ENCODE measurements at places on chromosomes 1 and 21. TPM values are rescaled to one million over a fixed set of nuclear protein-coding genes. Genes with fewer than 3 reads are reported as not detected.
A peak's percentile ranks its signal among the peaks of the same experiment; 100 is the strongest.

Gene IBA57
- 4.7 TPM for total RNA-seq

- DNase-seq: no peak
- no peaks in the 10 kb centered on the region for H3K36me3 ChIP-seq
- H3K27ac ChIP-seq: no peak overlapping the region
- H3K4me1 ChIP-seq: no peaks in the 10 kb centered on the region
- no peaks in the 10 kb centered on the region for H3K27me3 ChIP-seq
- H3K4me3 ChIP-seq: no peak overlapping the region
Observed at GRCh38 chr1:154765970-154766369, 104.1 kb downstream of the KCNN3 start.

DNA sequence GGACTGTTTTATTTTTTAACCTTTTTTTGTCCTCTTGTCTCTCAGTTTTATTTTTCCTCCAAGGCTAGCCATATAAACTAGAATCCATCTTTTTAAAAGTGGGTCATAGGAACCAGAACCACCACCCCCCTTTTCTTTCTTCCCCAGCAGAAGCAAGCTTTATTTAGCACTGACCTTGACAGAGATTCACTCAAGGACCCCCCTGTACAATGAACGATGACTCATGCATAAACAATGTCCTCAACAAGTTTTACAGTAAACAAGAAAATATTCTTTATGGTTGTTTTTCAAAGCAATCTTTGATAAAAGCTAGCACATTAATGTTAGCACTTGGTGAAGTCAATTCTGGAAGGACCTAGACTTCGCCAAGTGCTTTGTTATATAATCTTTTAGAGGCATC lies 14.1 kb downstream of the PKN2 start:
- DNase-seq: no peak
- H3K27me3 ChIP-seq: no peaks in the 10 kb centered on the region
- H3K36me3 ChIP-seq: no peaks in the 10 kb centered on the region
- peaks cover 42% of the 10 kb centered on the region for H3K4me1 ChIP-seq
- no peak overlapping the region for H3K27ac ChIP-seq

GRCh38 chr1:6958407-6959030 lies 173.3 kb downstream of the CAMTA1 start:
- no peaks in the 10 kb centered on the region for H3K27me3 ChIP-seq
- H3K4me3 ChIP-seq: no peak overlapping the region
- DNase-seq: no peak
- H3K27ac ChIP-seq: no peak overlapping the region

DNA sequence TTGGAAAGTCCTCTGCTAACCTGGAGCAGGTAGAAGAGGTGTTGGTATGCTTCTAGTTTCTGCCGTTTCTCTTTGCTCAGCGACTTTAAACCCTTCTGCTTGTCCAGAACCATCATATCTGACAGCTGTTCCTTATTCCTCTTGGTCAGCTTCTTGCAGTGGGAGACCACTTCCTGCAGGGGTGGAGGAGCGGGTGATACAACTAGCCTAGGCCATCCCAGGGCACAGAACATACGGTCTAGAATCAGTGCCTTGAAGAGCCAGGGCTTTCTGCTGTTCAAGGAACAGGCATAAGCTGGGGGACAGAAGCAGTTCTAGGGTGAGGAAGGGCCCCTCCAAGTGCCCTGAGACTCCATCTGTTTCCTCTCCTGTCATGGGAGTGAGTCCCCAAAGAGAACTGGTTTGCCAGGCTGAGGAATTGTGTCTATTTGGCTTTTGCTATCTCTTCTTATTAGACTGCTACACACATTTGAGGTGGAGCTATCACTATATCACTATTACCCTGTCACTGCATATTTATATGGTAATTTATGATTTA lies 32.5 kb downstream of the IQGAP3 start:
- no peak overlapping the region for H3K4me3 ChIP-seq
- DNase-seq: no peak
- no peaks in the 10 kb centered on the region for H3K4me1 ChIP-seq

DNA sequence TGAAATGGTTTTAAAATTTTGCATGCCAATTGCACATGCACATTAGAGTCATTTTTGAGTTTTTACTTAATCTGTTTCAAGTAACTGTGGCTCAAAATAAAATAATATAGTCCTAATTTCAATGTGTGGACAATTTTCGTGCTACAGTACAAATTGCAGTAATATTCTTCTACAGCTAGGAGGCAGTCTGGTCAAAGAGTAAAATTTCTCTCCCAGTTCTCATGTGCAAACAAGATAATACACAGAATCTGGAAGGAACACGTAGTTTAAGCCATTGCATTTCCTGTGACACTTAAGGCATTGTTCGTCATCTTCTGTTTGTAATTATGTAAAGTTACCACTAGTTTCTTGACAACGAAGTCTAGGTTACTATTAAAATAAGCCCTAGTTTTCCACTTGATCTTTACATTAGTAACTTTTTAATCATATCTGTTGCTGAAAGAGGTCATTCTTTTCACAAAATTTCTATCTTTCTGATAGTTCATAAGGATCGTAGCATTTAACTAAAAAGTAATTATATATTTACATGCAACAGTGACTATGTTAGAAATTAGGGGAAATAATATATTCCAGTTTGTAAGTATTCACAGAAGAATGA lies 28.9 kb downstream of the ODR4 start:
- H3K4me3 ChIP-seq: no peak overlapping the region
- H3K27me3 ChIP-seq: no peaks in the 10 kb centered on the region
- H3K4me1 ChIP-seq: peaks cover 3% of the 10 kb centered on the region
- no peak overlapping the region for H3K27ac ChIP-seq
- DNase-seq: no peak

Gene MSH4
- total RNA-seq: not detected

DNA sequence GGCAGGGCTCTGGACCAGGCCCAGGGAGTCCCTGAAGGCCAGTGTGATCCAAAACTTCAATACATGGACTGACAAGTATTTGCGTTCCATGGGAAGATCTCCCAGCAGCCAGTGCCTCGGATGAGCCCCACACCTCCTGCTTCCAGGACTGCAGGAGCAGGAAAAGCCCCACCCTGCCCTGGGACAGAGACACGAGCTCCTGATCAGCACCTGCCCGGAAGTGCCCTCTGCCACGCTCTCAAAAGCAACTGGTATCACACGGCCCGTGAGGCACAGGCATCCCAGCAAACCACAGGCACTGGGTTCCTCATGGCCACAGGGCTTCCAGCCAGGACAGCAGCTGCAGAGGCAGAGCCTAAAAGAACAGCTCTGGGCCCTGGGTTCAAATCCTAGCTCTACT lies 48.6 kb downstream of the ACOT7 start:
- H3K27me3 ChIP-seq: no peaks in the 10 kb centered on the region
- no peak for DNase-seq
- H3K36me3 ChIP-seq: no peaks in the 10 kb centered on the region
- H3K4me3 ChIP-seq: no peak overlapping the region
- no peak overlapping the region for H3K27ac ChIP-seq

DNA sequence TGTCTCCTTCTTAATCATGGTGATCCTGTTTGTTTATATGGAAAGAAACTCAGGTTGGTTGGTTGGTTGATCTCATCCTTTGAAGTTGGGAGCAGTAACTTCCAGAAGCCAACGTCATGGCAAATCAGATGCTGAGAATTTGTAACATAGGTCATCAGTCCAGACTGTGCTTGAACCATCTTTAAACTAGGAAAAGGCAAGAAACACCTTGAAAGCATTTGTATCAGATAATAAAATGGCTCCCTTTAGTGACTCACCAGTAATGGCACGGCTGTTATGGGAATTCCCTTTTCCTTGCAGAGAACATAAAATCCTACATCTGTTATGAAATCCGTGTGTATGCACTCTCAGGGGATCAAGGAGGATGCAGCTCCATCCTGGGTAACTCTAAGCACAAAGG lies 58.1 kb downstream of the SERBP1 start:
- H3K27ac ChIP-seq: no peak overlapping the region
- peaks cover 9% of the 10 kb centered on the region for H3K4me1 ChIP-seq
- H3K27me3 ChIP-seq: no peaks in the 10 kb centered on the region

- no peaks in the 10 kb centered on the region for H3K36me3 ChIP-seq
- no peak overlapping the region for H3K4me3 ChIP-seq
- DNase-seq: no peak
Observed at GRCh38 chr1:162207862-162208261, 138.4 kb downstream of the NOS1AP start.

- no peak overlapping the region for H3K4me3 ChIP-seq
- H3K27ac ChIP-seq: peak overlapping the region; percentile 58
- H3K4me1 ChIP-seq: peaks cover 67% of the 10 kb centered on the region
- no peaks in the 10 kb centered on the region for H3K36me3 ChIP-seq
- H3K27me3 ChIP-seq: no peaks in the 10 kb centered on the region
- no peak for DNase-seq
Observed at GRCh38 chr1:16209132-16209846, 3.2 kb downstream of the ARHGEF19 start.

- H3K27ac ChIP-seq: no peak overlapping the region
- no peaks in the 10 kb centered on the region for H3K36me3 ChIP-seq
Observed at GRCh38 chr1:35261412-35262120, 6.9 kb upstream of the ZMYM4 start.

DNA sequence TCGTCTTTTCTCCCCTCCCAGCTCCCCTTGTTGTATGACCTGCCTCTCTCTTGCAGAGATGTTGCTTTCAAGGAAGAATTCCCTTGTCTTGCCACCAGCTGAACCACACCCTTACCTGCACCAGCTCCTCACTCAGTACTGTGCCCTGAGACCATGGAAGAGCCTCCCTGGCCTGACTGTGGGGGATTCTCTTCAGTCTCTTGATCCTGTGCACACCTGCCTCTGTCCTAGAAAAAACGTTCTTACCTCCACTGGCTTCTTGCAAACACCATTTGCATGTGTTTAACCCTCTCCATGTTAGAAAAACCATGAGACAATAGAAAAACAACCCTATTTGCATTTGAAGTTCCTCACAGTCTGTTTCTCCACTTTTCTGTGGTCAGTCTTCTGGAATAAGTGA lies 43.3 kb upstream of the FCRL4 start:
- no peak overlapping the region for H3K4me3 ChIP-seq
- H3K4me1 ChIP-seq: no peaks in the 10 kb centered on the region
- no peak for DNase-seq
- H3K27me3 ChIP-seq: no peaks in the 10 kb centered on the region
- no peak overlapping the region for H3K27ac ChIP-seq

- H3K27me3 ChIP-seq: no peaks in the 10 kb centered on the region
- no peak overlapping the region for H3K27ac ChIP-seq
- no peaks in the 10 kb centered on the region for H3K4me1 ChIP-seq
- DNase-seq: no peak
Observed at GRCh38 chr21:33522953-33523349, 19.0 kb downstream of the GART start.

- DNase-seq: no peak
- no peaks in the 10 kb centered on the region for H3K27me3 ChIP-seq
- H3K27ac ChIP-seq: no peak overlapping the region
- H3K36me3 ChIP-seq: no peaks in the 10 kb centered on the region
- no peak overlapping the region for H3K4me3 ChIP-seq
Observed at GRCh38 chr1:20375563-20375962, 84.9 kb downstream of the VWA5B1 start.

Gene LCA5L
- 0.78 TPM for total RNA-seq

DNA sequence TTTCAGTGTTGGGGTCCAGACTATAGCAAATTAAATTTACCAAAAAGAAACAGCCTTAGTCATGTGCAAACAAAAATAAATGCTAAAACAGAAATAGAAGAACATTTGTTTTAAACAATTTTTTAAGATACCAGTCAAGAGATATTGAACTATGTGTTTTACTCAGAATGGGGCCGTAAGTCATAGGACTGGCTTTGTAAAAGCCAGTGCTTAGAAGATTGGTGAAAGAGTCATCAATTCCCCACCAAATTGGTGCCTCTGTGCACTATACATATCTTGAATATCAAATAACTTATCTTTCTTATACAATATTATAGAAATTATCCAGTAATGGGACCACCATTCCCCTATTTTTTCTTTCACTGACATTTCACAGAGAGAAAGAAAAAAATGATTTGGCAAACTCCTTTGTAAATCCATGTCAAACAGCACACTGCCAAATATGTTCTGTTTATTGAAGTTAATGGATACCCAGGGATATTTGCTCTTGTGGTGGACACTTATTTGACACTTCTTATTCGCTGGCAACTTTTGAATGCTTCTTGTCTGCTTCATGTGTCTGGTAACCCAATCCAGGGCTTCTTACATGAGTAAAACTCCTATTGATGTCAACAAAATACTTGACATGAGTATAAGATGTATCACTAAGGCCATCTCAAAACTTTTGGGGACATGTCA lies 145.7 kb upstream of the PKN2 start:
- no peaks in the 10 kb centered on the region for H3K4me1 ChIP-seq
- H3K27ac ChIP-seq: no peak overlapping the region
- H3K4me3 ChIP-seq: no peak overlapping the region
- no peak for DNase-seq
- H3K27me3 ChIP-seq: no peaks in the 10 kb centered on the region

DNA sequence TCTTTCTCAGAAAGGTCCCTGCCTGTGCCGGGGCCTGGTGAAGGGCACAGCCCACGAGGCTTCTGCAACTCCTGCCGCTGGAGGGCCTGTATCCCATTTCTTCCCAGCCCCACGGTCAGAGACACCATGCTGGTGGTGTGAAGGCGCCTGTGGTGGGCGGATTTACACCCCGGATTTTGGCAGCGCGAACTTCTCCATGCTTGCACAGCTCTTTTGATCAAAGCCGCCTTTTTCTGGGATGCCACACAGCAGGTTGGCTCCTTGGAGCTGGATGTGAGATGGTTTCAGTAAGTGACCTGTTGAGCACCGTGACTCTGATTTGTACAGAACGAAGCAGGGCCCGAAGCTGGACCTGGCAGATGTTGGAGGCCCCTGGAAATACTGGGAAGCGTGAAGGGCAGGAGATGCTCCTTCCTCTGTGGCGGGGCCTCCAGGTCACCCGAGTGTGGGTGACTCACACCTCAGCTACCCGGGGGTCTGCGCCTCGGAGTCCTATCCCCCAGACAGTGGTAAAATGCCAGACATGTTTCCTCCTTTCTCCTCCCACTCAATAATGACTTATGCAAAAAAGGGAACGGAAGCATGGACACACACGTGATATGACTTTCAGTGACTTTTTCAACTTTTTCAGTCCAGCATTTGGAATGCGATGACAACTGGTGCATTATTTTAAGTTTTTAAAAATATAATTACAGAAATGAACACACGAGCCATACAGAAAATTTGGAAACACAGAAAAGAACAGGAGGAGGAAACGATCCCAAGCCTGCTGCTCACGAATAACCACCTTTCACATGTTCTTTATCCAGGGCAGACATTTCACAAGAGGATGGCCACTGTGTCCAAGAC lies 9.0 kb downstream of the UMODL1 start:
- no peaks in the 10 kb centered on the region for H3K27me3 ChIP-seq
- no peak for DNase-seq
- no peaks in the 10 kb centered on the region for H3K36me3 ChIP-seq
- H3K4me1 ChIP-seq: no peaks in the 10 kb centered on the region
- H3K4me3 ChIP-seq: no peak overlapping the region

Gene UCK2
- 27.4 TPM for total RNA-seq

- no peaks in the 10 kb centered on the region for H3K36me3 ChIP-seq
- no peaks in the 10 kb centered on the region for H3K27me3 ChIP-seq
- H3K4me3 ChIP-seq: no peak overlapping the region
Observed at GRCh38 chr21:45378258-45378966, 26.6 kb upstream of the COL18A1 start.

Gene TCHHL1
- not detected for total RNA-seq

DNA sequence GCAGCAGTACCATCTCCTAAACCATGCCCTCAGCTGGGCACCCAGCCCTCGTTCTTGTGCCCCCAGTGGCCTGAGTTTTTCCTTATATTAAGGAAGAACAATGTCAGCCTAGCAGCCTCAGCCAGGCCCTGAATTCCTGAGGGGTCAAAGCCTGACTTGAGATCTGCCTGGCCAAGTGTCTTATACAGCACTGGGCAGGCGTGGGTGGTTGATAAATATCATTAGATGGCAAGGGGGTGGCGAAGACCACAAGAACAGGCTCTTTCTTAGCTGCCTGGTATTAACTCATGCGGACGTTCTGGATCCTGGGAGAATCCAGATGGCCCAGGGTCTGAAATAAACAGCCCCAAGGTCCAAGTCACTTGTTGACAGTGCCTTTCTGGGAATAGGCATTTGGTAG lies 18.3 kb downstream of the NGF start:
- peaks cover 8% of the 10 kb centered on the region for H3K4me1 ChIP-seq
- no peaks in the 10 kb centered on the region for H3K36me3 ChIP-seq
- no peak overlapping the region for H3K4me3 ChIP-seq
- H3K27ac ChIP-seq: no peak overlapping the region
